ENCODE measurements at places on chromosomes 1 and 21. TPM values are rescaled to one million over a fixed set of nuclear protein-coding genes. Genes with fewer than 3 reads are reported as not detected.

Gene GSTM1
- not detected for total RNA-seq

Gene HPCAL4
- under 0.01 TPM for total RNA-seq

Gene NPHS2
- total RNA-seq, result not detected

Gene PAPPA2
- total RNA-seq, result 5.5 TPM

Gene RGS7
- total RNA-seq, result not detected

Gene NR5A2
- total RNA-seq, result under 0.01 TPM

Gene TNN
- not detected for total RNA-seq

Gene SLC44A5
- 2.5 TPM for total RNA-seq

Gene PERM1
- total RNA-seq, result not detected

Gene HSD3B2
- total RNA-seq, result not detected

Gene EPHA2
- 184 TPM for total RNA-seq

Gene SH3D21
- total RNA-seq, result 1.9 TPM

Gene IL22RA1
- 2.7 TPM for total RNA-seq

Gene PPIAL4G
- total RNA-seq, result not detected

Gene ADAMTSL4
- total RNA-seq, result 2.8 TPM

Gene TMEM269
- 0.07 TPM for total RNA-seq

Gene ZNF684
- 1.8 TPM for total RNA-seq

Gene ACKR1
- total RNA-seq, result not detected

Gene TNFRSF4
- not detected for total RNA-seq

Gene OR10J1
- total RNA-seq, result not detected

Gene CFHR1
- total RNA-seq, result not detected

Gene SERTAD4
- 0.34 TPM for total RNA-seq

Gene ACADM
- 30.9 TPM for total RNA-seq

Gene OR10K1
- not detected for total RNA-seq

Gene SDC3
- 2.7 TPM for total RNA-seq

Gene CELA3B
- total RNA-seq, result not detected

Gene CDK18
- total RNA-seq, result 19.7 TPM

Gene ELAPOR1
- total RNA-seq, result under 0.01 TPM

Gene KLHDC7A
- total RNA-seq, result not detected

Gene CELA2B
- not detected for total RNA-seq

Gene SAMD13
- total RNA-seq, result 0.85 TPM

Gene BLACAT1
- total RNA-seq, result 0.68 TPM

Gene NECTIN4
- total RNA-seq, result 81.0 TPM

Gene IER5
- total RNA-seq, result 52.4 TPM

Gene FAM177B
- not detected for total RNA-seq

Gene LDLRAD1
- total RNA-seq, result under 0.01 TPM

Gene HLX
- total RNA-seq, result not detected

Gene DTL
- total RNA-seq, result 0.34 TPM

Gene ANKRD35
- 3.8 TPM for total RNA-seq

Gene ADAM30
- total RNA-seq, result not detected
